ENCODE measurements at places on chromosomes 11 and 22.
A peak's percentile ranks its signal among the peaks of the same experiment; 100 is the strongest.

GRCh38 chr11:20443596-20443995 lies 56.1 kb downstream of the PRMT3 start:
- no peak for ATAC-seq

DNA sequence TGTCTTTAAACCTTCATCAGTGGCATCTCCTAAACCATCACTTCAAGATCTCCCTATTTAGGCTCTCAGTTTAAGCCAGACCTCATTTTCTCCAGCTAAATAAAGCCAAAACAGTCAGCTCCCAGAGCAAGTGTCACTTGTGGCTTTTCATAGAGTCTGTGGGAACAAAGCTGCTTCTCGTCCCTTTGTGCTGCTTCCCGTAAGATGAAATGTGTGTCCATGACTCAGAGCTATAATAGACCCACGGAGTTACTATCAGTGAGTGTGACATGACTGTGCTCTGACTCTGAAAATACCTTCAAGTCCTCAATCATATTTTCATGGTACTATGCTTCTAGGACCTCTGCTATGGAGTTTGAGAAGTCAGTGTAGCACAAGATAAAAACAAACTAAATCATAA lies 57.3 kb upstream of the SLN start:
- ATAC-seq, result peak; percentile 51

DNA sequence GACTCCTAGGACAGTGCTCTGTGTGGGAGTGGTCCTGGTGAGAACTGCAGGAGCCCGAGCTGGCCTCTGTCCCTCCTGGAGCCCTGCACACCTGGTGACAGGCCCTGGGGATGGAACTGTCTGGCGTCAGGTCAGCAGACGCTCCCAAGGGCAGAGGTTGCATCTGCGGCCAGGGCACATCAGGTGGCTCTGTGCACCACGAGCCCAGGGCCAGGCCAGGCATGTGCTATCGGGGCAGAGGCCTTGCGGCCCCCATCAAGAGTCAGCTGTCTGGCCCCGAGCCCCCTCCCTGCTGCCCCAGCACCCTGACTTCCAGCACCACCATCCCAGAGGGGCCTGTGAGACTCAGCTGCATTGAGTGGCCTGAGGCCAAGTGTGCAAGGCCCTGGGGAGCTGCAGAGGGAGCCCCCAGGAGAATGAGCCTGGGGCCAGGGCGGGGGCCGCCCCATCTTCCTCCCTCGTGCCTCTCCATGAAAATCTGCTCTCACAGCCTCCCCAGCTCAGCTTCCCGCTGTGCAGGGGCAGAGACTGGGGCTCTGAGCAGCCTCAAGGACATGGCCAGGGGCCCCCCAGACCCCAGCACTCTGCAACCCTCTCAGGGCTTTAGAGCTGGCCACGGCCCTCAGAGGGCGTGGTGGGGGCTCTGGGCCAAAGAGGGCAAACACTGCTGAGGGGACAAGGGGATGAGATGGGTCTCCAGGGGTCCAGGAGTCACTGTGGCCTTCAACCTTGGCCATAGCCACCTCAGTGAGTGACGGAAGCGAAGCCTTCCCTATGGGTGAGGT lies 56.4 kb downstream of the RTL6 start:
- ATAC-seq, result no peak

GRCh38 chr11:24524156-24524555 lies 27.3 kb downstream of the LUZP2 start:
- no peak for ATAC-seq

DNA sequence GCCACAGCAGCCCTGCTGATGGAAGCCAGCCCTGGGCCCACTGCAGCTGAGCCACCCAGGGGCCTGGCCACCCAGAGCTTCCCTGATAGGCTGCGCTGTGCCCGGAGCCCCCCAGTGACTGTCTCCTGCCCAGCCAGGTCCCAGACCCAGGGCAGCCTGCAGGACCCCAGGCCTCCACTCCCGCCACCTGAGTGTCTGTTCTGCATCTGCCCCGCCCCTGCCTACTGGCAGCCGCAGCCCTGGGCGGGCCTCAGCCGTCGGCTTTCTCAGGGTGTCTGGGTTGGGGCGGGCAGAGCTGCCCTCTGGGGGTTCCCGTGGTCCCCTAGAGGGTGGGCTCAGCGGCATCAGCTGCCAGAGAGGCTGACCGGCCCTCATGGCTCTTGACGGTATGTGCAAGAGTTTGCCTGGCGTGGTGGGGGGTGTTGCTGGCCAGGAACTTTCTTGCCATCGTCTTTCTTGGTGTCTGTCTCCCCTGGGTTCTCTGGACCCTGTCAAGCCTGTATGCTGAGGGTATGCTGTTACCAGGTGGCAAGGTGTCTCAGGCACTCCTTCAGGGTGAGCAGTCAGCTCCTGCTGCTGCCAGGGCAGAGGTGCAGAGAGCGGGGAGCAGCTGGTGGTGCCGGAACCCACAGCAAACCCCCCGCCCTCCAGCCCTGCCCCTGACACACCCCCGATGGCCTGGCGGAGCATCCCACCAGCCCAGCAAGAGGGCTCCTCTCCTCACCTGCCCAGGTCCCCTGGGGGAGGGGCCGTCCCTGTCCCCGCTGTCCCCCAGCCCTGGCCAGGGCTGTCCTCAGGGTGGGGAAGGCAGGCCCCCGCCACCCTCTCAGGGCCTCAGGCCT lies 12.2 kb upstream of the PIM3 start:
- ATAC-seq, result peak; percentile 11

GRCh38 chr11:66651016-66651415 lies 12.5 kb downstream of the RBM4 start:
- ATAC-seq, result peak; percentile 11

DNA sequence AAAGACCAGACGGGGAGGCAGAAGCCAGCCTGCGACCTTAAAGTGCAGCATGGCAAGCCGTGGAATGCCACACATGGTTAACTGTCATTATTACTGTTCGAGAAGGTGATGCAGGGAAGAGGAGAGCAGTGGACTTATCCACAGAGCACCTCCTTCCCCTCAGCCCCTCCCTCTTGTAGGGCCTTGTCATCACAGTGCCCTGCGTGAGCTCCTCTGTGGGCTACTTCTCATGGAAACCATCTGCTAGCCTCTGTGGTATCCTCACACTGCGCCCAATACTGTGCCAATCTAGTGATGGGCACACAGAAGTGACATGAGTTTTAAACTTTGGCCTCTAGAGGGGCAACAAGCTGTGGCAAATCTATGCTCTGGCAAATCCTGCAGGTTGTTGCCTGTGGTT lies 18.2 kb upstream of the CCDC134 start:
- ATAC-seq, result no peak

DNA sequence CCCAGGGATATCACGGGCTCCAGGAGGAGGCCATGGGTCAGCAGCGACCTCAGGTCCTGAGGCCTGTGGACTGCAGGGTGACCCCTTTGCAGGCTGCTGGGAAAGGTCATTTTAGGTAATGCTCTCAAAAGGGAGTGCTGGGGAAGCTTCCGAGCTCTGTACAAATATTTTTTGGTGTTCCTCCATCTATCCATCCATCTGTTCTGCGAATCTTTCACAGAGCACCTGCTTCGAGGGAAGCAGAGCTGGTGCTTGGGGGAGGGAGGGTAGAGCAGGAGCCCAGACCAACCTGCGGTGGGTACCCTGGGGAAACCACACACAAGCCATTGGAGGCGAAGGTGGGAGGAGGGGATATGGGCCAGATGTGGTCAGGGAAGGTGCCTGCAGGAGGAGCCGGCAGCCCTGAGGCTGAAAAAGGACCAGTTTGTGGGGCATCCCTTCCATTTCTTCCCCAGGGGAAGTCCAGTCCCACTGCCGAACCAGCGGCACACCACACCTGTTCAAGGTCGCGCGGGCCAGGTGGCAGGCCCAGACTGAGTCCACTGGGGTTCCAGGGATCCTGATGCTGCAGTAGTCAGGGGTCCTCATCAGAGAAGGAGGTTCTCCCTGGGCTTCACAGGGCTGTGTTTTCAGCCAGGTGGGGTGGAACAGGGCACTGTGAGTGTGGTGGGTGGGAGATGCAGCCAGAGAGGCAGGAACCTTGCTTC lies 13.1 kb downstream of the GNAZ start:
- no peak for ATAC-seq

GRCh38 chr22:47497666-47498065 lies 735.2 kb downstream of the TBC1D22A start:
- ATAC-seq, result no peak

- ATAC-seq, result no peak
These were observed 7.1 kb downstream of the NRXN2 start for GRCh38 chr11:64715756-64716472.

GRCh38 chr11:68383976-68384501 lies 71.6 kb downstream of the LRP5 start:
- ATAC-seq, result no peak

DNA sequence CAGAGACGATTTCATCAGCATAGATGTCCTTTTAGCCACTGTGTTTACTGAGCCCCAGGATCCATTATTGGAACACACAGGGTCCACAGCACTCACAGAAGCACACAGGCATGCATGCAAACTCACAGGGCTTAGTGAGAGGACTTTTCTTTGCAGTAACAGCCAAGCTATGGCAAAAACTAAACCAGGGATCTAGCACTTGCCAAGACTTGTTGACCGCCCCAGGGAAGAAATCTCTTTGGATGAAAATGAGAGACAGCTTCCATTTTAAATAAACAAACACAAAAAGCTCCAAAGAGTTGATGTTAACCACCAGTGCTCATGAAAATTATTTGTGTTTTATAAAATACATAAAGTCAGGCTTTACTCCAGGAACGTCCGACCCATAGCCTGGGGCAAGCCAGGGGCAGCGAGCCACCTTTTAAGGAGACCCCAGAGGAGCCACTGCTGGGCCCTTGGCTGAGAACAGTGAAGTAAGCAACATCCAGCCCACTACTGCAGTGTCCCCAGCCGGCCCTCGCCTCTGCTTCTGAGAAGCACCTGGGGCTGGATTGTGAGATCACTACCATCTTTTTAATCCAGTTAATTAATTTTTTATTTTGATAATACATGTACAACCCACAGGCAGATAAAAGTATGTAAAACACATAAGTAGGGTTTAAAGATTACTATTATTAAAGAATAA lies 22.0 kb upstream of the TFIP11 start:
- ATAC-seq, result peak; percentile 24

DNA sequence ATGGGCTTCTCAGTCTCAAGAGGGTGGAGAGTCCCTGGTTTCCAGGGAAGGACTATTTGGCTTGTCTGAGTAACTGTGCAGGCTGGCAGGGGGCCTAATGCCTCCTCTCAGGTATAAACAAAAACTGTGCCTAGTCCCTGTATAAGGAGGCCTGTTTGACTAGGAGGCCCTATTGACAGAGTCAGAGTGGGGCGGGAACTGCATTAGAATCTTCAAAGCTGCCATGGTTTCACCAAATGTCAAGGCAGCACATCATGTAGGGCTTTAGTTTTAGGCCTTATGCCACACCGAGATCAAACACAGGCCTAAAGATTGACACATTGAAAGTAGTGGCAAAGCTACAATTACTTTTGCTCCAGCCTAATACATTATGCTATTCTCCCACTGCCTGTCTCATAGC lies 611.5 kb upstream of the B3GAT1 start:
- ATAC-seq, result no peak

GRCh38 chr22:23696326-23696851 lies 5.6 kb downstream of the RGL4 start:
- ATAC-seq, result peak; percentile 66

DNA sequence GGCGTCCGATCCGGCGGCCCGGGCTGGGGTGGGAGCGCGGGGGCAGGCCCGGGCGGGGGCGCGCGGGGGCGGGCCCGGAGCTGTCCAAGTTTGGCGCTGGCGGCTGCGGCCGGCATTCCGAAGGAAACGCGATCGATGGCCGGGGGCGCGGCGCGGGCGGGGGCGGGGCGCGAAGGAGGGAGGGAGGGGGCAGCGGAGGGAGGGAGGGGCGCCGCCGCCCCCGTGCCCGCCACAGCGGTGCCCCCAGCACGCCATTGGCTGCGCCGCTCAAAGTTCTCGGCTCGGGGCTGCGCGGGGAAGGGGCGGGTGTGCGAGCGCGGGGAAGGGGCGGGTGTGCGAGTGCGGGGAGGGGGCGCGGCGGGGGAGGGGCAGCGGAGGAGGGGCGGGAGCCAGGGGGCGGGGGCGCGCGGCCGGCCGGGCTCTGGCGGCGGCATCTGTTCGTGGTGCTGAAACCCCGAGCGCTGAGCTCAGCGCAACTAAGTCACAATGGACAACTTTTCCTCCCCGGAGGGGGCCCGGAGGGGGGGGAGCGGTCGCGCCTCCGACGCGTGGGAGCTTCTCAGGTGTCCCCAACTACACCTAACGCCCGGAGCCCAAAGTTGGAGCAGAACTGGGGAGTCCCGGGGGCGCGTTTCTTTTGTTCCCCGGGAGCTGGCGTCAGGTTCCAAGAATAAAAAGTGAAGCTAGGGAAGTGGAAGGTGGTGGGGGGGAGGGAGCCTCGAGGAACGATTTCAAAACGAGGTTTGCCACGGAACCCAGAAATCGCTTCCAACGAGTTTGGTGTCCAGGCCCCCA lies 2.2 kb downstream of the PHF21B start:
- ATAC-seq, result no peak

GRCh38 chr11:70405679-70406395 lies 7.5 kb downstream of the CTTN start:
- ATAC-seq, result no peak

DNA sequence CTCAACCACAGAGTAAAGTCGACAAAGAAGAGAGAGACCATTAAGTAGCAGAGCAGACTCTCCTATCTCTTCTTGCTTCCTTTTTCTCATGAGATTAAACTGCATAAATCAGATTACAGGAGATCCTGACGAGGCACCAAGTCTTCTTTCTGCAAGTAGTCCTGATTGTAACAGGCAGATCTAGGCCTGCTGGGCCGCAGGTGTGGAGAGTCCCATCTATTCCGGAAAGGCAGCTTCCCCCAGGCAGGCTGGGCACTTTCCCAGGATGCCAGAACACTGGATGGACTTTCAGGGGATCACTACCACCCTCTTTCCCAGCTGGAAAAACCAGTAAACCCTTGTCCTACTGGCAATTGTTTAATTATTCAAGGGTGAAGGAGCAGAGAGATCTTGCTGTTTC lies 173.0 kb upstream of the CADM1 start:
- no peak for ATAC-seq

DNA sequence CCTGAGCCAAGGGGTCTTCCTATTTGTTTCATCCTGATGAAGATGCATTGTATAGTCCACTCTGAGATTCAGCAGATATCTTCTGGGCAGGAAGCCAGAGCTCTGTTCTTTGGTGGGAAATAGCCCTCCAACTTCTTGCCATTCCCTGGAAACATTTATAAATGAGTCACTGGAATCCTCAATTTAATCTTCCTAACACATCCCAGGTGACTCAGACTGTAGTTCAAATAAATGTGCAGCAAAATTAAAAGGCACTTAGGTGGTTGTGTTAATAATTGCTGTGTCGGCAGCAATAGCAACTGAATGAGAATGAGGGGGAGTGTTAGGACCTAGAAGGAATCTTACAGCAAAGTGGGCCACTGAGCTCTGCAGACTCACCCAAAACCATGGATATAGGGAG lies 108.6 kb downstream of the INSC start:
- ATAC-seq, result no peak

DNA sequence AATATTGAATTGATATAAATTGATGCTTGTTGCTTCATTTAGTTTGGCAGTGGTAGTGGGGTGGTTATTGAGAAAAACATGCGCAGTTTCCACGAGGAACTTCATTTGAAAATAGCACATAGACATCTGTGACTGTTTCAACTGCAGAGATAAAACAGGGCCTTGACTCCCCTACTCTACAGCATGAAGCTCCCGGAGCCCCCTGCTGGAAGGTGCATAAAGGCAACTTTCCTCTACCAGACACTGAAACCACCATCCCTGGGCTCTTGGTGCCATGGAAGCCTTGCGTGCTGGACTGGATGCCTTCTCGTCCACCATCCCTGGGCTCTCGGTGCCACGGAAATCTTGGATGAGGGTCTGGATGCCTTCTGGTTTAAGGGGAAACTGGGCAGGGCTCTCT lies 195.9 kb downstream of the CSNK2A3 start:
- no peak for ATAC-seq
